T follicular helper cell (primary cell): ENCODE measurements at places on chromosomes 7 and 10.

GRCh38 chr10:122746408-122746807 is 46.8 kb upstream of the C10orf120 start:
- no peak for DNase-seq

DNA sequence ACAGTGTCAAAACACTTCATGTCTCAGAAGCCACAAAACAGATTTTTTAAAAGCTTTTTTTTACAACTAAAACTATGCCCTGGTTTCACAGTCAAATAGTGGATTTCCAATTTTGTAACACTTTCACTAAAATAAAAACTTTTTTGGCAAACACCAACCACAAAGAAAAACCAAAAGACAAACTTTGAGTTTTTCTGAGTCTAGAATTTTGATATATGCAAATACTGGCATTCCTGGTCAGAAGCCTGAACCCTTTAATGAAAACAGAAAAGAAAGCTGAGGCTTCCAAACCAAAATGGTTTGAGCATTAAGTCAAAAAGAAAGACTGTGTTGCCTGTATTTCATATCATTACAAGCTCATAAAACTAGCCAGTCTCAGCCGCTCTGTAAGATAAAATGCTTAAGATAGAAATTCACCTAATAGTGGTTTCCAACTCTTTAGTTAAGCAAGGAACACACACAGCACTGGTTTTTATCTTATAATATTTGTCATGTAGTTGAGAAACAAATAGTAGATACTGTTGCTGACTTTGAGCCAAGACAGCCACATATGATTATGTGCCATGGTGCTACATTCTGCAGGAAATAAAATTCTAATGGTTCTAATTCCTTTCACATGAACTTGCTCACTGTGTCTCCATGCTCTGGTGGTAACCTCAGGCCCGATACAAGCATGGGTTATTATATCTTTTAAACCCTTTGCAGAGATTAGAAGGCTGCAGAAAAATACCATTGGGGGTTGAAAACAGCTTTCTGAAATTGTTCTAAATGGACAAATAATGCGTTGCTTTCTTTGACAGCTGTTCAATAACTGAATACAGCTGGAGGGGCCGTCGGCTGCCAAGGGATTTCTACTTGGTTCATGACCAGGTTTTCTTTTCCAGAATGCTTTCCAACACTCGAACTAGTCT is 49.4 kb downstream of the FAM171A1 start:
- DNase-seq, result no peak

- DNase-seq, result no peak
Measured at GRCh38 chr10:5146920-5147254, 38.1 kb downstream of the AKR1C8 start.

GRCh38 chr10:82092111-82092510 is 217.1 kb downstream of the NRG3 start:
- no peak for DNase-seq

- DNase-seq, result no peak
Measured at GRCh38 chr10:128922172-128922571, 544.9 kb upstream of the MGMT start.

GRCh38 chr10:11149807-11150141 is 132.1 kb downstream of the CELF2 start:
- no peak for DNase-seq
